ENCODE measurements at places on chromosomes 6 and 20.
A peak's percentile ranks its signal among the peaks of the same experiment; 100 is the strongest.

DNA sequence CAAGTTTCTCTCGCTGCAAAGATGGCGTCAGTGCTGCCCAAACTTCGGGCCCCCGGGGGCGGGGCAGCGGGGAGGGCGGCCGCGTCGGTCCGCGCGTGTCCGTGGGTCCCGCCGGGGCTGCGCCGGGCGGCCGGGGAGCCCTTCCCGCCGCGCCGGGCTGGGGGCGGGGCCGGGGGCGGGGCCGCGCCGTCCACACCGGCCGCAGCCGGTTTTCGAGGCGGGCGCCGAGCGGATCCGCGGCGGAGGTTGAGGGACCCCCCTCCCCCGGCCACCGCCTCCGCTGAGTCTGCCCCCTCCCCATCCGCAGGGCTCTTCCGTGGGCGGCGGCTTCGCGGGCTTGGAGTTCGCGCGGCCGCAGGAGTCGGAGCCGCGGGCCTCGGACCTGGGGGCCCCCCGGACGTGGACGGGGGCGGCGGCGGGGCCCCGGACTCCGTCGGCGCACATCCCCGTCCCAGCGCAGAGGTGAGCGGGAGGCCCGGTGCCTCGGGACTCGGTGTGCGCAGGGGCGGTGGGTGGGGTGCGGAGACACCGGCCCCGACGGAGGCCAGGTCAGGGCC is 572 bp downstream of the SLC2A4RG start:
- peak; percentile 59 for DNase-seq

DNA sequence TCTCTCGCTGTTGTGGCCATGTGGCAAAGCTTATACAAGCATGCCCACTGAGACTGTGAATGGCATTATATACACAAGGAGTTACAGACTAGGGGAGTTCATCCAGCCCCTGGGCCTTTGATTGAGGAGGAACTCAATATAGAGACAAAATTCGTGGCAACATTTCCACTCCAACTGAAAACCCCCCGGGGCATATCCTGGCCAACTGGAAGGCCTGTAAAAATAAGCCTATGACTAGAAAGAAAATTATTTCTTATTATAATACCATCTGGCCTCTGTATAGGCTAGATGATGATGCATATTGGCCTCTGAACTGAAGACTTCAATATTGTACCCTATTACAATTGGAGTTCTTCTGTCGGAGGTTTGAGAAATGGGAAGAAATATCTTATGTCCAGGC is 175.5 kb upstream of the GJE1 start:
- no peak for DNase-seq

DNA sequence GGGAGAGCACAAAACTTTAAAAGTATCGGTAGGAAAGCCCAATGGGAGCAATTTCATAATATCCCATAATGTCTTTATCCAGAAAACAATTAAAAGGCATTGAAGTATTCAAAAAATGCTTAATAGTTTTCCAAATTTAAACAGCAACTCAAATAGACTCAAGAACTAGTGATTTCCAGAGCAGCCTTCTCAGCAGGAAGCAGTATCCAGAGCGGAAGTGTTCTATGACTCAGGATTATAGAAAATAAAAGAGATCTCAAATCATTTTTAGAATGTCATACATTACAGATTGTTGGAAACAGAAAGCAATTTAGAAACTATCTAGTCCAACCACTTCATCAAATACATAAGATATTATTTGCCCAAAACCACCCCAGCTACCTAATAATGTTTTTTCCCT is 79.3 kb downstream of the COL12A1 start:
- no peak for DNase-seq

- peak; percentile 39 for DNase-seq
Measured at GRCh38 chr6:71533939-71534379, 245.3 kb downstream of the OGFRL1 start.

- no peak for DNase-seq
Measured at GRCh38 chr6:127031511-127031910, 87.0 kb upstream of the RSPO3 start.

DNA sequence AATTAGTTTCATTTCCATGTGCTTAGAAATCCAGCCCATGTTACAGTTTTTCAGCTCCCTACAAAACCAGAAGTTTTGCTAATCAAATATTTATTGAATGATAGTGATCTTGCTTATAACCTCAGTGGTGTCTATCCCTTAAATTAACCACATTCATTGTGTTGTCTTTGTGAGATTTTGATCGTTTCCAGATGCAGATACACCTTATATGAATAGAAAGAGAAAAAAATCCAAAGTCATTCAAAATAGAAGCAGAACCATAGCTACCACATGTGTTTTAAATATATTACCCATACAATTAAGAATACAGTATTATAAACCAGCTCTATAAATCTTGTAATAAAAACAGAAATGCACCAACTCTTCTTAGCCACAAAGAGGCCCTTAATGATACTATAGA is 60.6 kb upstream of the RREB1 start:
- no peak for DNase-seq

- DNase-seq = no peak
Measured at GRCh38 chr6:112640891-112641290, 293.8 kb downstream of the RFPL4B start.

DNA sequence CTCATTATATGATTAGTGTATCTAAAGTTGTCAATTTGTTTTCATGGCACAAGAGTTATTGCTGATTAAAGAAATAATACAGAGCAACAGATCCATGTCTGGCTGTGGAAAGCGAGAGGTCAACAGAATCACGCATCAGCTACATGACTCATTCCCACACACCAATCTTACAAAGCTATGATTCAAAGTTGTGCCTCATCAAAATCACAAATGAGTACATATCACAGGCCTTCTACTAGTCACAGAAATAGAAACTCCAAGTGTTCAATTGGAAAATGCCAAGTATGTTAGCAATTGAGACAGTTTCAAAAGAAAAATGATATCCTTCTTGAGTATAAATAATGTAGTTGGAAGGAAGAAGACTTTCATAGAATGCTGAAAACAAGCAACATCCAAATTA is 57.8 kb upstream of the NKAIN2 start:
- no peak for DNase-seq

GRCh38 chr20:37095108-37095598 is 644 bp downstream of the RBL1 start:
- no peak for DNase-seq

- no peak for DNase-seq
Measured at GRCh38 chr6:100050550-100050949, 56.5 kb upstream of the MCHR2 start.

GRCh38 chr6:89430201-89430962 is 2.6 kb upstream of the ANKRD6 start:
- DNase-seq = peak; percentile 48

DNA sequence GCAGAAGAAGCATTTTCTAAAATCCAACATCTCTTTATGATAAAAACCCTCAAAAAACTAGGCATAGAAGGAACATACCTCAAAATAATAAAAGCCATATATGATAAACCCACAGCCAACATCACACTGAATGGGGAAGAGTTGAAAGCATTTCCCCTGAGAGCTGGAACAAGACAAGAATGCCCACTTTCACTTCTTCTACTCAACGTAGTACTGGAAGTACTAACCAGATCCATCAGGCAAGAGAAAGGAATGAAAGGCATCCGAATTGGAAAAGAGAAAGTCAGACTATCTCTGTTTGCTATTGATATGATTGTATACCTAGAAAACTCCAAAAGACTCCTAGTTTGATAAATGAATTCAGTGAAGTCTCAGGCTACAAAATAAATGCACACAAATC is 7.9 kb upstream of the CDK19 start:
- no peak for DNase-seq

DNA sequence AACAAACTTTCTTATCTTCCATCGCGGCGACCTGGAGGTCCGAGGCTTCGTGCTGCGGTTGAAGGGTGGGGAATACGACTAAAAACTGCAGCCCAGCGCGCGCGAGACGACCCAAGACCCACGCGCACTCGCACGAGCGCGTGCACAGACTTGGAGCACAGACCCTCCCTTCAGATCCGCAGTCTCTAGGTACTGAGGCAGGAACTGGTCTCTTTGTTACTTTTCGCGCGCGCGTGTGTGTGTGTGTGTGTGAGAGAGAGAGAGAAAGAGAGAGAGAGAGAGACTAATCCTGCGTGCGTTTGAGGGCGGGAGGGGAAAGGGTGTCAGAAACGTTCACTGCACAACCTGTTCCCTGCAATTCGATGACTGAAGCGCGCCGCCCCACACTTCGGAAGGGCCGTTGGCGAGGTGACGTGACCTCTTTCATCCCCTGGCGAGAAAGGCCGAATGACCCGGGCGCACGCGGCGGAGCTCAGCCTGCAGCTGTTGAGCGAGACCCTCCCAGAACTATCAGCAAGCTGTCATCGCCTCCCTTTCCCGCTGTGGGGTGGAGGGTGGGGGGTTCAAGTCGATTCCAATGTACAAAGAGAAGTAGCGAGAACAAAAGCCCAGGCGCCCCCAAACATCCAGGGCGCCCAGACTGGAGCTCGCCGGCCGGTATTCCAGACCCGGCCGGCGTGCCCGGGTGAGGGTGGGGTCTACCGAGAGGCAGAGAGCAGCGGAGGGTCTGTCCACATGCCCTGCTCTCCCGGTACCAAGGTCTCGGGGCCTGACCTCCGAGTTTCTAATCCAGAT is 1.5 kb upstream of the TUBB2B start:
- DNase-seq = peak; percentile 78

- DNase-seq = peak; percentile 51
Measured at GRCh38 chr20:53940907-53941545, 129.4 kb downstream of the BCAS1 start.

GRCh38 chr20:61932711-61933480 is 132.8 kb downstream of the TAF4 start:
- DNase-seq = no peak

DNA sequence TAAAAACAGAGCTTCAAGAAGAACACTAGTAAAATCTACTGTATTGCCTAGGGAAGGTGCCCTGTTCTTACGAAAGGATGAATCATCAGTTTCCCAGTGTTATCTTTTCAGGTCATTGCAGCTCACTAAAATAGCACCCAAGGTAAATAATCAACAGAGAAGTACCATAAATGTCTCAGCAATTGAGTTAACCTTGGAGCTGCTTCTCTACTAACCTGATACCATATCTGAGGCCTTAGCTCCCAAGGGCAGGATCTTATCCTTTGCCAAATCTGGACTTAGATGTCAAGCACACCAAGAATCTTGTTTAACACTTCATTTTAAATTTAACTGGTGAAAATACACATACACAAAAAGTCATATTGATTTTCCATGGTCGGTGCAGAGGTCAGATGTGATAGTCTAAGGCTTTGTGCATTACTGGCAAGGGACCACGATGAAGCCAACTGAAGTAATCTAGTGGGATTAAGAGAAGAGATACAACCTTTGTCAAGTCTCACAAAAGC is 81.5 kb downstream of the EDN1 start:
- no peak for DNase-seq

- DNase-seq = no peak
Measured at GRCh38 chr6:54897462-54898189, 51.1 kb downstream of the FAM83B start.

- DNase-seq = no peak
Measured at GRCh38 chr6:110495949-110496348, 19.5 kb upstream of the SLC22A16 start.

DNA sequence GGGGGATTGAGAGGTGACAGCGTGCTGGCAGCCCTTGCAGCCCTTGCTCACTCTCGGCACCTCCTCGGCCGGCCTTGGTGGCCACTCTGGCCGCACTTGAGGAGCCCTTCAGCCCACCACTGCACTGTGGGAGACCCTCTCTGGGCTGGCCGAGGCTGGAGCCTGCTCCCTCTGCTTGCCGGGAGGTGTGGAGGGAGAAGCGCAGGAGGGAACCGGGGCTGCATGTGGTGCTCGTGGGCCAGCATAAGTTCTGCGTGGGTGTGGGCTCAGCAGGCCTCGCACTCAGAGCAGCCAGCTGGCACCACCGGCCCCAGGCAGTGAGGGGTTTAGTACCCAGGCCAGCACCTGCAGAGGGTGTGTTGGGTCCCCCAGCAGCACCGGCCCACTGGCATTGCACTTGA is 912.2 kb upstream of the ADGRB3 start:
- no peak for DNase-seq

GRCh38 chr6:87808005-87808757 is 106.1 kb upstream of the AKIRIN2 start:
- DNase-seq = no peak

- no peak for DNase-seq
Measured at GRCh38 chr6:101517632-101518031, 124.1 kb downstream of the GRIK2 start.
